ENCODE measurements at places on chromosomes 2 and 18.

DNA sequence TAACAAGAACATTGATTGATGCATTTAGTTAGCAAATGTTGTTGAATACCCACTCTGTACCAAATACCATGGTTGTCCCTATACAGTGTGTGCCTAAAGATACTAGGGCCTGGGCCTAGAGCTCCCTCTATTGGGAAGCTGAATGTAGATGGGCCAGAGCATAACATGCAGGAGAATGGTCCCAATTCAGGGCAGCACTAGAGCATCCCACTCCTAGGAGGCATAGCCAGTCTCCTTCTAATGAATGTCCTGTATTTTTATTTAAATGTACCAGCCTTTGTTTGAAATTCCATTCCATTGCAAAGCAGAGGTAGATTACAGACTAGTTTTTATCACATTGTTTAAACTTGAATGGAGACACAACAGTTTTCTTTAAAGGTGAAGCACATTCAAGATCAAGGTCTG lies 90.6 kb downstream of the FEZ2 start:
- no peak for DNase-seq

DNA sequence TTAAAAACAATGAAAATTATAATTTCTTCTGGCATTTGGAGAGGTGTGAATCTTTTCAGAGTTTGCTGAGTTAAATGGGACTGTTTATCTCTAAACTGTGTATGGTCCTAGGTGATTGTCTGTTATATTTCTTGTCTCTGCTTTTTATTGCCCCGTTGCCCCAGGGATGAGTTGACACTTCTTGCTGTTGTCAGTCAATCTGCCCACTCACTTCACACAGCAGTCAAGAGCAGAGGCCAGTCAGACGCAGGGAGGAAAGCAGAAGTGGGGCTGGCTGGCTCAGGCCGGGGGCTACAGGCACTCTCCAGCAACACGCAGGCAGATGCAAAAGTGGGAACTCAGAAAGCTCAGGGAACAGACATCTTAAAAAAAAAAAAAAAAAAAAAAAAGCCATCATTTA lies 365.2 kb downstream of the CLIP4 start:
- DNase-seq, result no peak

- no peak for DNase-seq
These were observed 96.2 kb downstream of the TANC1 start for GRCh38 chr2:159064446-159065301.

DNA sequence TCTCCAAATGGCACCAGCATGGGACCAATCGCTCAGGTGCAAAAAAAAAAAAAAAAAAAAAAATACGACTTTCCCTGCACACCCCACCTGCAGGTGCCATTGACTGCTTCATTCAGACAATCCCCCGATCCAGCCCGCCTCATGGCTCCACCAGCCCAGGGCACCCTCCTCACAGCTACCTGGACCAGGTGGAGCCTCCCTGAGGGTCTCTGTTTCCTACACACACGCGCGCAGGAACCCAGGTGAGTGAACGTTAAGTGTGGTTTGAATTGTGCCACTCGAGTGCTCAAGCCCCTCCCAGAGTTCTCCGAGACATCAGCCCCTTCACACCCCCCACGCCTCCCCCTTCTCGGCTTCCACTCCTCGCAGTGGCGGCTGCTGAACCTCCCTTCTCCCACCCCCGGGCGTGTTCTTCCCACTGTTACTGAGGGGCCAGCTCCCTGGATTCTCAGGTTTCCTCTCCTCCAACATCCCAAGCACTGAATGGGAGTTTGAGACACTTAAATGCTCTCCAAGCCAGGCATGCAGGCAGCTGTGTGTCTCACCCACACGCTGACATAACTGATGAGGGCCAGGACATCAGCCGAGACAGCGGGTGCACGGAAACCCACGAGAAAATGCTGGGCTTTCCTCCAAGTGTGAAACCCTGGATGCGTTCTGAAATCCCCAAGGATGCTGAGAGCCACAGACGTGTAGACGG lies 88.8 kb upstream of the SNTG2 start:
- DNase-seq, result no peak

DNA sequence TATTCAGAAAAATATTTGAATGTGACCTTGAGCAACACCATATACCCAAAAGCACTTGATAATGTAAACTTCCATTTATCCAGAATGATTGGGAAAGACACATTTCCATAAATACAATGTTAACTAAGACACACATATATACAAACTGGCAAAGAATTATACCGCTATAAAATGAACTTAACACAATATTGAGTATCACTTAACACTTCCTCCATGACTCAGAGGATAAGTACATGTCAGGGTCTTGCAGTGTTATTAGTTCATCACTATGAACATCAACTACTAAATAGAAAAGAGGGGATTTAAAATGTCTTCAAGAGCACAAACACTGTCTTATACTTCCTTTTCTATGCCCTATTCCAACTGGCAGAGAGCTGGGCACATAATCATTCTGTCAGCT lies 18.6 kb downstream of the WDSUB1 start:
- DNase-seq, result no peak

DNA sequence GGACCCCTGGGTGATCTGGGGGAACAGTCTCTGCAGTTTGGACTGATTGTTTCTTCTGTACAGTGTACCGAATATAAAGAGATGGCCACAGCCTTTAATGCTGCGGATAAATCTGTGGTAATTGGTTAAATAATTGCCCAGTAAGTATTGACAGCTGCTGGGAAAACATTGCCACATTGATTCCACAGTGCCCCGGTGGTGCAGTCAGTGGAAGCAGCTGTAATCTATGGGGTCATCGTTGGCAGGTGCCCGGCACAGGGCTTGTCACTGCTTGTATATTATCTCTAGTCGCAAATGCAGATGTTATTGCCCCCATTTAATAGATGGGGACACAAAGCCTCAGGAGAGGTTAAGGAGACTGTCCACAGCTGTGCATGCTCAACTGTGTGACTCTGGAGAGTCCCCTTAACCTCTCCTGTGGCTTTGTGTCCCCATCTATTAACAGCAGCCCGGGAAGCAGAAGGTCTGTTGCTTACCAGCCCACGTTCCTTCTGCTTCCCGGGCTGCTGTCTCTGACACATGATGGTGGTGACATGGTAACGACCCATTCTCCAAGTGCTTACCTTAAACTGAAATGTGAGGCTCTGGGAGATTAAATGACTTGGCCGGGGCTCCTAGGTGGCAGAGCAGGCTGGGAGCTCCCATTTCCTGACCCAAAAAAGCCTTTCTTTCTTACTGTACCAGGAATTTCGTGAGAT lies 76.9 kb downstream of the NCK2 start:
- no peak for DNase-seq

- no peak for DNase-seq
These were observed 15.3 kb downstream of the SNORC start for GRCh38 chr2:232885264-232885961.

GRCh38 chr18:24234330-24234729 lies 95.5 kb downstream of the CABYR start:
- no peak for DNase-seq

- no peak for DNase-seq
These were observed 464.1 kb downstream of the TGIF1 start for GRCh38 chr18:3914109-3914508.

GRCh38 chr2:43269074-43269572 lies 42.7 kb upstream of the ZFP36L2 start:
- peak; percentile 23 for DNase-seq

- no peak for DNase-seq
These were observed 18.1 kb upstream of the DNAH7 start for GRCh38 chr2:196086517-196087368.

- DNase-seq, result no peak
These were observed 56.5 kb downstream of the BCL11A start for GRCh38 chr2:60496956-60497355.

DNA sequence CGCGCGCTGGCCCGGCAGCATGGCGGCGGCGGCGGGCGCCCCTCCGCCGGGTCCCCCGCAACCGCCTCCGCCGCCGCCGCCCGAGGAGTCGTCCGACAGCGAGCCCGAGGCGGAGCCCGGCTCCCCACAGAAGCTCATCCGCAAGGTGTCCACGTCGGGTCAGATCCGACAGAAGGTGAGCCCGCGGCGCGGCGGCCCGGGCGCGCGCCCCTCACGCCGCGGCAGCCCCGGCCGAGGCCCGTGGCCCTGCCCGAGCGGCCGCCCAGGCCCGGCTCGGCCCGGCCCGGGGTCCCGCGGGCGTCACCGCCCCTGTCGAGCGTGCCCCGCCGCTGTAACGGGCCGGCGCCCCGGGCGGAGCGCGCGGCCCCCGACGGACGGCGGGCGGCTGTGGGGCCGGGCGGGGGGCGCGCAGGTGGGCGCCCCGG lies 218 bp downstream of the DGKD start:
- DNase-seq, result no peak

DNA sequence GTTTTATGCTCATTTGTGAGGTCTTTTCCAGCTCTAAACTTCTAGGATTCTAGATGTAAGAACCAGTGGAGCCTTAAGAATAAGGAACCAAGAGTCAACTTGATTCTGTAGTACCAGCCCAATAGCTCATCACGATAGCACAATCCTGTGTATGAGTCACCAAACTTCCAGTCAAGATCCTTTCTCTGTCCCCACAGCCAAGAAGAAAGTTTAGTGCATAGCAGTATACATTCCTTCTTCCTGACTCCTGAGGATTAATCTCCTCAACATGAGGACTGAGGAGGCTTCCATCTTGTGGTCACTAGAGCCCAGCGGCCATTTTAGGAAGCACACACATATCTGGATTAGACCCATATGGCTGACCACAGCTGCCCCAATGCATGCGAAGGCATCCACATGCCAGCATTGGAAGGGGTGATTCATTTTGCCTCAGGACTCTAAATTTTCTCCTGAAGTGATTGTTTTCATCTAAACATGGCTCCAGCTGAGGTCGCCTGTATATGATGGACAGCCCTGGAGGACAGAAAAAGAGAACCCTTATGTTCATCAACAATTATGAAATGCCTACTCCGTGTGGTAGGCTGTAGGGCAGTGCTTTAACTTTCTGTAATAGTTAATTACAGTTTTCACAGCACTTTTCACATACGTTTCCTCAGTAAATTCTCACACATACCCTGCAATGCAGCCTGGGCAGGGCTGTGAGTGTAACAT lies 53.5 kb downstream of the RASGRP3 start:
- no peak for DNase-seq

GRCh38 chr2:26942543-26943295 lies 27.7 kb upstream of the MAPRE3 start:
- no peak for DNase-seq

DNA sequence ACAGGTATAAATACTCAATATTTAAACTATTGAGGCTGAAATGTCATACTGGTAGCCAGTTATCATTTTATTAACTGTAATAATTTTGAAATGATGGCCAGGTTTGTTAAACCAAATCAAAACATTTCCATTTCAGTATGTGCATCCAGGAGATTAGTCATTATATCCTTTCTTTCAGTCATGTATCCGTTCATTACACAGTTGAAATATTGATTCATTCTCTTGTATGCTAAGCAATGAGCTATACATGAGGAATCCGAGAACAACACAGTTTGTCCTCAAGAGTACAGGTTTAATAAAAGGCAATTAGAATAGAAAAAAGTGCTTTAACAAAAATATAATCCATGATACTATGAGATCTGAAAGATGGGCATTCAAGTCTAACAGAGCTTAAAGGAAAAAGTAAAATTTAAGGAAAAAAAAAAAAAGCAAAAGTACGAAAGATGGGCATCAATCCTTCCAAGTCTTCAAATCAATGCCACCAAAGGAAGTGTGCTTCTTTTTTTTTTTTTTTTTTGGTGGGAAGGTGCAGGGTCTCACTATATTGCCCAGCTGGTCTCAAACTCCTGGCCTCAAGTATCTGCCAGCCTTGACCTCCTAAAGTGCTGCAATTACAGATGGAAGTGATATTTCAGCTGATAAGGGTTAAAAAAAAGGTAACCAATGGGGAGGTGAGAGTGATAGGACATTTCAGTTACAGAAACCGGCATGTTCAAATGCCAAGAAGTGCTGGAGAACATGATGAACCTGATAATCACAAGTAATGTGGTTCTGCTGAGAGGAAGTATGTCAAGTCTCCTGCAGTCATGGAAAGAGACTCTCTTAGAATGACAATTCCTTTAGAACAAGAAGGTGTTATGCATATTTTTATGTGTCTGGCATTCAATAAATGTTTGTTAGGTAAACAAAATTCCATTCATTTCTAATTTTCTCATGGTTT lies 35.8 kb downstream of the PUM2 start:
- no peak for DNase-seq

GRCh38 chr2:38444247-38444646 lies 67.2 kb upstream of the ATL2 start:
- no peak for DNase-seq

- no peak for DNase-seq
These were observed 188.0 kb upstream of the PARD3B start for GRCh38 chr2:204357286-204357685.

GRCh38 chr18:59878644-59879043 lies 21.2 kb upstream of the PMAIP1 start:
- DNase-seq, result no peak

- no peak for DNase-seq
These were observed 17.5 kb upstream of the LONRF2 start for GRCh38 chr2:100339823-100340222.

DNA sequence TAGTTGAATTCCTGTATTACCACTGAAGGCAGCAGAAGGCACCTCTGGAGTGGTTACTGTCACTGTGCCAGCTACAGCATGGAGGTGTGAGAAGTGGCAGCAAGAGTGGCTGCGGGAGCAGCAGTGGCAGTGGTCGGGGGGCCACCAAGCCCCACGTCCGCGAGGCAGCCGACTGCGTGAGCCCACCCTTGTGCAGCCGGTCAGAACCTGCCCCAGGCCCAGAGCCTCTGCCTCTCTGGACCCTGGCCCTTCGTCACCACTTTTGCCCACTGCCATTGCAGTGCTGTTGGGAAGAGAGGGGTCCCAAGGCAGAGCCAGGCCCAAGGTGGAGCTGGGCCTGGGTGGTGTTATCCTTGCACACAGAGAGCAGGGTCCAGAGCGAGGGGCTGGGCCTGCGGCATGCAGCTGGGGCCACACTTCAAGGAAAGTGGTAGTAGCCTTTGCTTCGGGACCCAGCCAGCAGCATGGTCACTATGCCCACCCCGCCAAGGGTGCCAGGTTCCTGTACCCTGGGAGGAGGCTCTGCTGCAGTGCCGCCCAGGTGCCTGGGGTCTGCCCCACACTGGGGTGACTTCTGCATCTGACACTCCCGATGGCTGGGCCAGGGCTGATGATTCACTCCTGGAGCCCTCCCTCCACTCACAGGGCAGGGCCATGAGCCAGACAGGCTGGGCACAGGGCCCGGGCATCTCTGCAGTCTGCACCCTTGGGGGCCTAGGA lies 450.1 kb upstream of the LRATD1 start:
- DNase-seq, result no peak

- no peak for DNase-seq
These were observed 143.0 kb downstream of the TSN start for GRCh38 chr2:121898483-121898882.

GRCh38 chr18:507636-508035 lies 7.1 kb upstream of the COLEC12 start:
- no peak for DNase-seq

DNA sequence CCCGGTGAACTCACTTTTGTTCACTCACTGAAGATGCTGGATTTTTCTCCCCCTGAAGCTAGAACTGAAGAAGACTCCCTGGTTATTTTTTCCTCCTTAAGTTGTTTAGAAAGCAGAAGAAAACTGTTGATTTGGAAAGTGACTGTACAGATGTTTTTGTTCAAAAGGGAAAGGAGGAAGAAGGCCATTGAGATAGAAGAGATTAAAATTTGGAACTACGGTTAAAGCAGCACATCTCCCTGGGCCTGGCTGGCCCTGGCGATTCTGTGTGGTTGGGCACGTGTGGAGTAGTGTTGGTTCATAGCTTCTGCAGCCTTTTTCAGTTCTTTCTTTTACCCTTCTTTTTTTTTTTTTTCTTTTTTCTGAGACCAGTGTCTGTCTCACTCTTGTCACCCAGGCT lies 109.2 kb downstream of the MAP4K4 start:
- no peak for DNase-seq

- DNase-seq, result no peak
These were observed 111.2 kb downstream of the KLF7 start for GRCh38 chr2:207054521-207054920.

Measured in esophagus squamous epithelium (tissue), 5 donors.